Cerebellar nuclear complex (tissue), 1 donor: ENCODE measurements at places on chromosomes 12 and 14.

- DNase-seq: no peak
Measured at GRCh38 chr14:69366069-69366468, 32.0 kb downstream of the ERH start.

GRCh38 chr12:39906237-39906636, 199.6 kb downstream of the SLC2A13 start:
- DNase-seq: no peak

- DNase-seq: no peak
Measured at GRCh38 chr12:112297188-112297587, 85.0 kb downstream of the HECTD4 start.

DNA sequence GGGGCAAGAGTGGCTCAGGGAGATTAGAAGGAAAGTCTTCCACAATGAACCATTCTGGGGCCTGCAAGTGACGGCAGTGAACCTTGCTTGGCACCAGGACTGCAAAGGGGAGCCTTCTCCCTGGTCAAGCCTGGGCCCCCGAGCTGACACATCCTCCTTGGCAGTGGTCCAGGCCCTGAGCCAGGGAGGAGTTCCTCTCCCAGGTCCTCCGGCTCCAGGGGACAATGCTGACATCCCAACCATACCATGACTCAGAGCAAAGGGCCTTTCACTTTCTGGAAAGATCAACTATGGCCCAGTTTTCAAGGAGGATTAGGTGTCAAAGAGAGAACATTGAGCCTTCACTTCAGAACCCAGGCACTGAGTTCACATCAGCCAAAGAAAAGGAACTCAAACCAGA, 756.5 kb upstream of the TBX3 start:
- DNase-seq: no peak
